ENCODE measurements at places on chromosomes 6 and 20. TPM values are rescaled to one million over a fixed set of nuclear protein-coding genes. Genes with fewer than 3 reads are reported as not detected.
A peak's percentile ranks its signal among the peaks of the same experiment; 100 is the strongest.

DNA sequence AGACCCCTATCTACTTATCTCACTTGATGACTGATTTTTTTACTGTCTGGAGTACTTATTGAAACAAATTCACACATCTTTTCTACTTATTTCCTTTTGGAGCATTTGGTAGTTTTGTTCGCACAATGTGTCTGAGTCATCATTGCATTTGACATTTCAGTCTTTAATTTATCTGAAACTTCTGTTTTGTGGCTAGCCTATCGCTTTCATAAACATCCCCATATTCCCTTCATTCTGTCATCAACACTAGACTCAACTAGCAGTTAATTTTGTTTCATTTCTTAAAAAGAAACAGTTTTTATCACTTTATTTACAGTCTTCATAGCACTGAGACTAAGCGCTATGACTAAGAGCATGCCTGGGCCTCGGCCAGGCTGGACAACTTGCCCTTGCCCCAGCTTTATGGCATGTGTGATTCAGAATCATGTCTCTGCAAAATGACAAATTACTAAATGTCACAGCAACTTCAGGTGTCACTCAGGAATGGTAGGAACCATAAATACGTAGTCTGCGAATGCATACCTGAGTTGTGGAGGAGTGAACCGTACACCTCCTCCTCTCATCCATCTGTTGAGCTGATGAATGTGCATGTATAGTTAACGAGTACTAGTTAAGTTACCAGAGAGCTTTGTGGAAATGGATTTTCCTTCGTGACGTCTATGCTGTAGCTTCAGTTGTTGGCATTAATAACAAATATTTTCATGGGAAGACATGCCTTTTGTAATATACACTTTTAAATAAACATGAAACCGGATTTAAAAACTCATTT, 16.2 kb downstream of the L3MBTL3 start:
- DNase-seq = peak; percentile 31

The KIFC1 gene
- 32.4 TPM for polyA plus RNA-seq

GRCh38 chr6:31578184-31579118, 3.1 kb downstream of the TNF start:
- no peak for DNase-seq

GRCh38 chr6:33994472-33995308, 151.2 kb downstream of the GRM4 start:
- no peak for DNase-seq

DNA sequence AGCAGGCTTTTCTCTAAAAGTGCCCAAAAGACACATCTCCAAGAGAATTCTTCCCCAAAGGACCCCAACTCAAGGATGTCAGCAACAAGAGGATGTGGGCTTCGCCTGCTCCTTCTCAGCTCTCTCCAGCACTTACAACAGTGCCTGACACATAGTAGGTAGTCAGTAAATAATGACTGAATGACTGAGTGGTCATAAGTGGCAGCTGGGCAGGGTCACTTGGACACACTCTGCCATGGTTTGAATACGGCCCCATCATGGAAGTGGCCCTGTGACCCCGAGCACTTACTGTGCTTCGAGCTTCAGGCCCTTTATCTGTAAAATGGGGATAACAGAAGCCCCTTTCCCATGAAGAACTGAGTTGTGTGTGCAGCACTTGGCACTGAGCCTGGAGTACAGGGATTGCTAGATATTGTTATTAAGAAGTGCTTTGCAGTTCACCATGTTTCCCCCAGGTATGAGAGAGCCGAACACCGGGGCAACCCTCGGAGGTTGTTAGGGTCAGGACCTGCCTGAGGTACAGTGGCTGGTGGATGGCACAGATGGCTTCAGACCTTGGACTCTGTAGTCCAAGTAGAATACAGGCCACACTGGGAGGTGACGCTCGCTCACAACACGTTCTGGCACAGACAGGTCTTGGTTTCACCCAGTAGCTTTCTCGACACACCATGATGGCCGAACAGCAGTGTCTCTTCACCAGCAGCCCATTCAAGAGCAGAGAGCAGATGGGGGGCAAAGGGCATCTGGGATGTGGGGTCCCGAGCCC, 56.0 kb downstream of the NOL4L start:
- DNase-seq = no peak

DNA sequence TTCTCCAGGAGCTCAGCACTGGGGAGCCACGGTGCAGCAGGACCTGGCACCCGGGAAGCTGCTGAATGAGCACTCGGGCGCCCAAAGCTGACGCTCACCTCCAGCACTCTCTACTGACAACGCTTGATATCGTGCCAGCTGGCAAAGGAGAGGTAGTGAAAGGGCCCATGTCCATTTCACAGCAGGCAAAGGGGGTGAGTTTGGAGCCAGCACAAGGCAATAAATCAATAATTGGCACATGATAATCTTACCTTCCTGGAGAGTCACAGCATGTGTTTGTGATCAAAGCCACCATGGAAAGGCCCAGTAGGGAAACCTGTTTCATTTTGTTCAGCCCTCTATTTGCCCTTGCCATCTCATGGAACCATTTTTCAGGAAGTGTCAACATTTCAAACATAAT, 23.3 kb upstream of the SMIM26 start:
- DNase-seq = no peak

DNA sequence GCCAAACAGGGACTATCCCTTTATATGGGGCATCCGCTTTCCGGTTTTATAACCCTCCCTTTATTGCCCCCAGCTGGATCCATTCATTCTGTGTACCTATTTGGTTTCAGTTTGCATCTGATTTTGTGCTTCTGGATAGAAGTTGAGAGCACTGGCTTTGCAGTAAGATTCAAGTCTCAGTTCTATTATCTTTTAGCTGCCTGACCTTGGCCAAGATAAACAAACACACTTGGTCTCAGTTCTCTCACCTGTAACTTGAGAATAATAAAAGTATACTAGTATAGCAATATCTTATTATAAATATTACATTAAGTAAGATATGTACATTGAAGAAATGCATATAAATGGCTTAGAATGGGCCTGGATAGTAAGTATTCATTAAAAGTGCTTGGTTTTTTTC, 182.4 kb upstream of the TSHZ2 start:
- no peak for DNase-seq

DNA sequence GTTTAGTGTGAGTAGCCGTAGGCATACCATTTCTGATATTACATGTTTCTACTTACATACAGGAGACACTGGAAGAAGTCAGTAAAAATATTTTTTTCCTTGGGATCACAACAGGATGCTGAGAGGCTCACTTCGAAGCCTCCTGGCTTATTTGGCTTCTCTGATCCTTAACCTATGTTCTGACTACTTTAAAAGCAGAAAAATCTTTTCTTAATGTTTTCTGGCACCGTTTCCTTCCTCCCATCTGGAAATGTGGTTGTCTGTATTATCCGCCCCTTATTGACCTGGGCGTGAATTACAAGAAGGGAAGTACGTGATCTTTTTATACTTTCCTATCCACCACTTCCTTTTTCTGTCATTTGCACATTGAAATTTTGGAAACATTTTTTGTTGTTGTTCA, 379.6 kb downstream of the COL12A1 start:
- DNase-seq = no peak

The GJA10 gene
- not detected for polyA plus RNA-seq

The POPDC3 gene
- polyA plus RNA-seq = 18.9 TPM

DNA sequence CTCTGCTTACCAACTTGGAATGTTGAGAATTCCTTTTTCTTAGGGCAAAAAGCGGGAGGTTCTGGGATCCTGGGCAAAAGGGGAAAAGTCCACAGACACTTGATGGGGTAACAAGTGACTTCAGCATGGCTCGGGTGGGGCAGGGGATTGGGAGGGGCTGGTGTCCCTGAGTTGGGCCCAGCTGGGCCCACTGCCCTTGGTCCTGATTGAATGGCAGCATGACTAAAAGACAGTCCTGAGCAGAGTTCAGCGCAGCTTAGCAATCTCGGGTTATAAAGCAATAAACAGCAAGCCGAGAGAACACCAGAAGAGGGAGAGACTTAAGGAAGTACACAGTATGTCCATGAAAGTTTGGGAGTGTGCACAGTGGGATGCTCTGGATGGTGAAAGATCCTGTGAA, 5.6 kb downstream of the PPP2R5D start:
- no peak for DNase-seq

The PPIL6 gene
- polyA plus RNA-seq = 0.48 TPM

The FIG4 gene
- polyA plus RNA-seq = 11.2 TPM

DNA sequence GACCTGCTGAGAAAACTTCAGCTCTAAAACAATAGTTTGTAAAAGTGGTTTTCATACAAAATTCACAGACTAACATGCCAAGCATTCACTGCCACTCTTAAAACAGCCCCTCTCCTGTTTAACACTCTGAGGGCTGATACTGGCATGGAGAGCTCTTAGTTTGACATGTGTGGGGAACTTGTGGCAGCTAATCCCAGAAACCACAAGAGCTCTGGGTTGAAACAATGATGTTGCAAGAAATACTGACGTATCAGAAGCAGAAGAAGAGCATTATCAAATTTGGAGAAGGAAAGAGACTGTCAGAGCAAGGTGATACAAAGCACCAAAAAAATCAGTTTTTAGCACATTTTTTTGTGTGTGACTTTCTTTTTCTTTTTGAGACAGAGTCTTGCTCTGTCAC, 5.1 kb downstream of the BEND3 start:
- no peak for DNase-seq

The SOBP gene
- polyA plus RNA-seq = not detected

The BCAS1 gene
- polyA plus RNA-seq = not detected

- DNase-seq = no peak
These were observed 538 bp upstream of the GRM1 start for GRCh38 chr6:146028252-146028795.

The MYMX gene
- polyA plus RNA-seq = not detected

DNA sequence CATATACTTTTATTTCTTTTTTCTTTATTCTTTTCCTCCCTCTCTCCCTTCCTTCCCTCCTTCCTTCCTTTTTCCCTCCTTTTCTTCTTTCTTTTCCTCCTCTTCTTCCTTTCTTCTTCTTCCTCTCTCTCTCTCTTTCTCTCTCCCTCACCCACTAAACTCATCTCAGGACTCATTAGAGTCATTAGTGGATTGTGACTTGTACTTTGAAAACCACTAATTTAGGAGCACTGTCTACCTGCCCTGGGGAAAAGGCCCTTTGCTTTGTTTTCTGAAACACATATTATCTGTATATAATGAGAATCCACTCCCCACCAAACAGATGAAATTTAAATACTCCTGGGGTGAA, 68.7 kb upstream of the CEP85L start:
- DNase-seq = no peak

DNA sequence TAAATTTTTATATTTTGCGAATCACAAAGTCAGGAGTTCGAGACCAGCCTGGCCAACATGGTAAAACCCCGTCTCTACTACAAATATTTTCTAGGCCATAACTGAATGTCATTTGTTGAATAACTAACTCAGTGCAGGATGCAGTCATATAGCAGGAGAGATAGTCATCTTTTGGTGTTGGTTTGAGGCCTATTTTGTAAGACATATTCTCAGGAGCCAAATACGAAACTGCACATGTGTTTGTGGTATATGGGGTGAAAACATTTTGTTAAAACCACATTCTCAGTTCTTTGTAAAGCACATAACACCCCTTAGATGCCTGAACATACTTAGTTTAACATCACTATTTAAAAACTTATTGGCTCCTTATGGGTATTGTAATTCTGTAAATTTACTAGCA, 4.7 kb upstream of the ENPP5 start:
- no peak for DNase-seq

DNA sequence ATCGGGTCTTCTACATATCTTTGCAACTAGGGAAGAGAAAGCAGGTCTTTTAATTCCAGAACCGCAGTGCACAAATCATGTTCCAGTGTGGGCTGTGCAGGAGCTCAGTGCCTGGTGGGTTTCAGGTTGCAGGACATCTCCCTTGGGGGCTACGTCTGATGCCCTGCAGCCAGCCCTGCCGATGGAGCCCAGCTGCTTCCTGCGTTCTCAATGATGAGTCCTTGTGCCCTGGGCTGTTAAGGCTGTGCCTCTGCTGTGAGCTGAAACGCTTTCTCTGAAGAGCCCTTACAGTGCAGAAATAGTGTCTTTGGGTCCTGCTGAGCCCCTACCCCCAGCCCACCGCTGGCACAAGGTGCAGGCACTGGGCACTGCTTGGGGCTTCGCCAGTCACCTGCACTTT, 192.9 kb downstream of the SYNDIG1 start:
- no peak for DNase-seq

- DNase-seq = no peak
These were observed 119.7 kb upstream of the HDAC2 start for GRCh38 chr6:114090626-114091025.

The MAS1 gene
- not detected for polyA plus RNA-seq

- DNase-seq = no peak
These were observed 74.1 kb upstream of the TOX2 start for GRCh38 chr20:43840382-43841070.

DNA sequence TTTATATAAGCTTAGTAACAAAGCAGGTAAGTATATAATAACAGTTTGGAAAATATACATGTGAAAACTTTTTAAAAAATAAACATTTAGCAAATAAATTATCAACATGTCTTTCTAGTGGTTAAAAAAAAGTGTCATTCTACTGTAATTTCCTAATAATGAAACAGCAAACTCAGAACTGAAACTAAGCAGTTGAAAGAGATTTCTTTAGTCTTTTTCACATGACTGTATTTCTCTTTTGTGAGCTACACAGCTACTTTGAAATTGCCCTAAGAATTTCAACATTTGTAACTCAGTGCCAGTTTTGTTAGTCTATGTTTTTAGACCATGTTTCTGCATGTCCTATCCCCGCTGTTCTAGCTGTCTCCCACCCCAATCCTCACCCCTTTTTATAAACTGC, 28.4 kb upstream of the SDHAF4 start:
- no peak for DNase-seq
